Psoas muscle (tissue), 8 donors: ENCODE measurements at places on chromosomes 3 and 15. TPM values are rescaled to one million over a fixed set of nuclear protein-coding genes. Genes with fewer than 3 reads are reported as not detected.

SLC28A1 gene
- total RNA-seq, result 0.23 TPM

LYZL4 gene
- not detected for total RNA-seq

MEX3B gene
- total RNA-seq, result 1.2 TPM

MAGI1 gene
- 6.1 TPM for total RNA-seq

ZNF860 gene
- total RNA-seq, result not detected

LRRC28 gene
- 21.2 TPM for total RNA-seq

SMAD6 gene
- 5.5 TPM for total RNA-seq

CHRM5 gene
- total RNA-seq, result not detected
